ENCODE measurements at places on chromosomes 6 and 20.

GRCh38 chr6:7825986-7826385 is 84.6 kb downstream of the TXNDC5 start:
- DNase-seq = no peak

DNA sequence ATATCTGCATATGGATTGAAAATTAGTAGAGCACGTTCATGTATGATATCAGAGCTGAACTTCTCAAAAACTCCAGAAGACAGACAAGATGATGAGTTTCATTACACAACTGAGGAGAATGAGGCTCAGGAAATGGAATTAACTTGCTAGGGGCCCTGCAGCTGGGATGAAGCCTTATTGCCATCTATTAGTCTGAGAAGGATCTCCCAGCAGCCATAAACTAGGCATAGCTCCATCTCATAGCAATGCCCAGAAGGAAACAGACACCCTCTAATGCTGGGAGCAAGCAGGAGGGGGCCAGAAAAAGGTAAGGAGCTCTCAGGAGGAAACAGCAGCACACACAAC is 18.0 kb downstream of the TFEB start:
- DNase-seq = no peak

- DNase-seq = no peak
These were observed 489.1 kb downstream of the PREX1 start for GRCh38 chr20:48338717-48339116.

DNA sequence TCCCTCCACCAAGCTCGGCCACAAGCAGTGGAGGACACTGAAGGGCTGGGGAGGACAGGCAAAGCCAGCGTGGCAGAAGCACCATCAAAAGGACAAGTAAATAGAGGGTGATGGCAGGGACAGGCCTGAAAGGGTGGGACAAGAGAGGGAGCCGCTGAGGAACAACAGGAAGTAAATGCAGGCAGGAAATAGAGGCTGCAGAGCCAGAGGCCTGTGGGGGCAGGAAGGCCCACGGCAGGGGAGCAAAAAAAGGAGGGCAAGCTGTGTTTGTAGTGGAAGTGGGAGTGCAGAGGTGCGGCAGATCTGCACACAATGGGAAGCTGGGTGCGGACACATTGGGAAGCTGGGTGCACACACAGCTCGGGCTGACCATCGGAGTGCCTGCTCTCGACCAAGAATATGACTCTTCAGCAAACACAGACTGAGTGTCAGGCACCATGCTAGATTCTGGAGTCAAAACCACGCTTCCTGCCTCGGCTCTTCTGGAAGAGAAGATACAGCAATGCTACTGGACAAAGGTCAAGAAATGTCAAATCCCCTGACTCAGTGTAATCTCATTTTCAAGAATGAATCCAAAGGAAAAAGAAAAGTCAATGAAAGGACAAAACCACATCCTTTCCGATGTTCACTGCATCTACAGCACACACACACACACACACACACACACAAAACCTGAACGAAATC is 40.4 kb upstream of the RAB22A start:
- no peak for DNase-seq

DNA sequence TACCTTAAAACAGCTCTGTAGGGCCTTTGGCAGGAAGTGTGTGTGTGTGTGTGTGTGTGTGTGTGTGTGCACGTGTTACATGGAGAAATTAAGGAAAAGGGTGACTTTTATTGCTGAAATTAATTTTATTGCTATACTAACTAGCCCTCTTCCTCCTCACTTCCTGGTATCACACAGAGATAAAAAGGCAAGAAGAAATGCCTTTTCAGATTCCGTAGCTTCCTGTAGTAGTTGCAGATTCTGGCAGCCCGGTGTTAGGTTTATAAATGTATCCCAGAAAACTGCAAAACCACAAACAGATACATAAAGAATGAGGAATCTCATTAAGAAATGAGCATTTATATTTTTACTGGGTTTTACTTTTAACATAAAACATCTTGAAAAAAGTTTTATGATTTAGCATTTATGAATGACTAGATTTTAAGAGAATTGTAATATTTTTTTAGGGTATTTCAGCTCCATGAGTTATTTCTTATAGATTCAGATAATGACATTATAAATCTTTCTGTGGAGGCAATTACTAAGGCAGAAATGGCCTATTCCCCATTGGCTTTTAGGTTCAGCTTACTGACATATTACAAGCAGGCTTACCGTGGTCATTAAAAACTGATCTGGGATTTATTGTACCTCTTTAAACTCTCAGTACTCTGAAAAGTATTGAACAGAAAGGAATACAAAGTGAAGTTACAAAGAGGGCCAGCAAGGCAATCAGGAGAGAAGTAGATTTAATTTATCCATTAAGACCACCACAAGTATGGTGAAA is 249.1 kb upstream of the TSHZ2 start:
- DNase-seq = no peak

DNA sequence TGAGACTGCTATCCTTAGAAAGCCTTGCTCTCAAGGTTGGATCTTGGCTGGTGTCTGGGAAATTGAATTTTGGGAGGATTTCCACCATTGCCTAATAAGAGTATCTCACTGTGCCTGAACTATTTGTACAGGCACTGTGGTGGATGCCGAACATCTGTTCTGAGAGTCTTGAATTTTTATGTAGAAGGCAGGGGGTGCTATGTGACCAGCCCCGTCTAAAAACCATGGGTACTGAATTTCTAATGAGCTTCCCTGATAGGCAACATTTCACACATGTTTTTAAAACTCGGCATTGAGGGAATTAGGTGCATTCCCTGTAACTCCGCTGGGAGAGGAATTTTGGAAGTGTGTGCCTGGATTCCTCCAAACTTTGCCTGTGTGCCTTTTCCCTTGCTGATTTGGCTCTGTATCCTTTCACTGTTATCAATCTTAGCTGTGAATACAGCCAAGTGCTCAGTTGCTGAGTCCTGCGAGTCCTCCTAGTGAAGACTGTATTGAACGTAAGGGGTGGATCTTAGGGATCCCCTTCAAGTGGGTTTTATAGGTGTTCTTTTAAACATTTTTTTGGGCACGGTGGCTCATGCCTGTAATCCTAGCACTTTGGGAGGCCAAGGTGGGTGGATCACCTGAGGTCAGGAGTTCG is 27.6 kb upstream of the SCAF8 start:
- DNase-seq = no peak

GRCh38 chr6:119116712-119117281 is 38.3 kb upstream of the FAM184A start:
- DNase-seq = no peak

- DNase-seq = no peak
These were observed 60.2 kb downstream of the GCLC start for GRCh38 chr6:53484476-53485280.

GRCh38 chr20:13028673-13029072 is 19.9 kb downstream of the SPTLC3 start:
- no peak for DNase-seq

GRCh38 chr20:47551841-47552240 is 50.2 kb downstream of the NCOA3 start:
- no peak for DNase-seq

DNA sequence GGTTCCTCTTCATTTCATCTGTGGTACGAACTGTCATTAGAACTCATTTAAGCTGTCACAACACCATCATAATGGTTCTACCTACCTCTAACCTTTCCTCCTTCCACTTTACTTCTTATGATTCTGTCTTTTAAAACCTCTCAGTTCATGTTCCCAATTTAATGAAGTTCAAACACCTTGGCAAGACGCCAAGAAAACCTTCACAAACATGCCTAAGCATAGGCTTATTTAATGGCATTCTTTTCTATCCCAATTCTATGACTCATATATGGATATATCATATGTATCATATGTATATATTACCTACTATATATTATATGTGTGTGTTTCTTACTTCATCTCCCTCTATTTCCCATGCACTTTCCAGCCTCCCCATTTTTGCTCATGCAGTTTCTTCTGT is 283.4 kb upstream of the TBX18 start:
- no peak for DNase-seq

DNA sequence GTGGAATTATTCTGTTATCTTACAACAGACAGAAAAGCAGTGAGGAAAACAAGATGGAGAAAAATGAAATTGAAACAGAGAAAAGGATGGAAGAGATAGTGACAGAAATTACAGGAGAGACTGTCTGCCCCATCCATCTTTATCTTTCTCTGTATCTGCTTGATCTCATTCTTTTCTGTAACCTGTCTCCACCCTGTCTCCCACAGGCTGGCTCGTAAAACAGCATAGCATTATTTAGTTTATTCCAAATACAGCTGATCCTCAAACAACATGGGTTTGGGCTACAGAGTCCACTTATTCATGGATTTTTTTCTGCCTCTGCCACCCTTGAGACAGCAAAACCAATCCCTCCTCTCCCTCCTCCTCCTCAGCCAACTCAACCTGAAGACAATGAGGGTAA is 482.3 kb upstream of the JARID2 start:
- no peak for DNase-seq

GRCh38 chr6:3406362-3406821 is 50.5 kb downstream of the SLC22A23 start:
- no peak for DNase-seq

- DNase-seq = no peak
These were observed 126.3 kb downstream of the UST start for GRCh38 chr6:148873154-148873553.

- DNase-seq = no peak
These were observed 38.0 kb downstream of the EFCAB8 start for GRCh38 chr20:32896521-32897280.

- no peak for DNase-seq
These were observed 50.4 kb downstream of the PDE7B start for GRCh38 chr6:135901774-135902524.

- no peak for DNase-seq
These were observed 109.1 kb downstream of the TSHZ2 start for GRCh38 chr20:53080969-53081871.

DNA sequence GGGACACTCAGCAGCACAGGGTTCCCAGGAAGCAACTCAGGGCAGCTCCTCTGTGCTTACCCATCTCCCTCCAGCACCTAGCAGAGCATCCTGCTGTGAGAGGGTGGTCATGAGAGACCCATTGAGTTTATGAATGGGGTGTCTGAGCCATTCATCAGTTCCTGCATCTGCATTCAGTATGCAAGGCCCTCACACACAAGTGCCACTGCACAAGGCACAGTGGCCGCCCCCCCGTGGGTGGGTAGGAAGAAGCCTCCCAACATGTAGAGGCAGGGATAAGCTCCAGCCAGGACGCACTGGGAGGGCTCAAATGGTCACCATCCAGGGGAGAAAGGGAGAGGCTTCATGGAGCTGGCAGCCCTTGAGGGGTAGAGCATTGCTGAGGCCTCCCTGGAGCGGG is 43.0 kb downstream of the FOXP4 start:
- DNase-seq = no peak

- no peak for DNase-seq
These were observed 615 bp upstream of the UBE2J1 start for GRCh38 chr6:89353118-89353556.

GRCh38 chr6:159463119-159463829 is 229.8 kb downstream of the SOD2 start:
- no peak for DNase-seq

GRCh38 chr6:16754876-16755275 is 6.4 kb downstream of the ATXN1 start:
- no peak for DNase-seq

GRCh38 chr6:5261545-5262109 is 314 bp downstream of the FARS2 start:
- no peak for DNase-seq

DNA sequence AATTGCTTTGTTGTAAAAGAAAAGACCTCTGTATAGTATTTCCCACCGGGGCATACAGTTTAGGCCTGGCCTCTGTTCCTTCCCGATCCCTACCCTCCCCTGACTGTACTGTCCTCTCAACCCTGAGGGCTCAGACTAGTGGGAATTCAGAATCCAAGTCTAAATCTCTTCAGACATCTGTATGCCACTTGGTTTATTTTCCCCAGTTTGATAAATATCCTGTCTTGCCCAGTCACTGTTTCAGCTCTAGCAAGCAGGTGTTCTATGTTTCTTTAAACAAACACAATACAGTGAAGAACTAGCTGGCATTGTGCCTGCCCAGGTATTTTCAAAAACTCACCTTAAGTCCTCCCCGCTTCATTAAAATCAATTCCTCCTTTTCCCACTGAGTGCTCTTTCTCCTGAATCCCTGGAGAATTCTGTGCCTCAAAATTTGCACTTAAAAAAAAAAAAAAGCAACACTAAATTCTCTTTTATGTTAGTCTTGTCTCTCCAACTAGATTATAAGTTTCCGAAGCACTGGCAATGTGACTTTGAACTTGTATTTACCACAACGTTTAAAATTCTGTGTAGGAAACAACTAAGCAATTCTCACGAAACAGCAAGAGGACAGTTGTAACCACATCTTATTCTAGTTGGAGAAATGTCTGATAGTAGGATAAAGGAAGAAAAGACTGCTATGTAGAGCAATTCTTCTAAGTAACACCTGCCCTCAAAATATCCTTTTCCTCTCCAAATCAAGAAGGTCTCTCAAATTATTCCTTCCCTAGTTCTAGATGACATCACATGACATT is 112.0 kb upstream of the CARMIL1 start:
- DNase-seq = no peak

- no peak for DNase-seq
These were observed 382.7 kb downstream of the HDGFL1 start for GRCh38 chr6:22952097-22952496.

GRCh38 chr6:12980741-12981140 is 264.2 kb downstream of the PHACTR1 start:
- no peak for DNase-seq

DNA sequence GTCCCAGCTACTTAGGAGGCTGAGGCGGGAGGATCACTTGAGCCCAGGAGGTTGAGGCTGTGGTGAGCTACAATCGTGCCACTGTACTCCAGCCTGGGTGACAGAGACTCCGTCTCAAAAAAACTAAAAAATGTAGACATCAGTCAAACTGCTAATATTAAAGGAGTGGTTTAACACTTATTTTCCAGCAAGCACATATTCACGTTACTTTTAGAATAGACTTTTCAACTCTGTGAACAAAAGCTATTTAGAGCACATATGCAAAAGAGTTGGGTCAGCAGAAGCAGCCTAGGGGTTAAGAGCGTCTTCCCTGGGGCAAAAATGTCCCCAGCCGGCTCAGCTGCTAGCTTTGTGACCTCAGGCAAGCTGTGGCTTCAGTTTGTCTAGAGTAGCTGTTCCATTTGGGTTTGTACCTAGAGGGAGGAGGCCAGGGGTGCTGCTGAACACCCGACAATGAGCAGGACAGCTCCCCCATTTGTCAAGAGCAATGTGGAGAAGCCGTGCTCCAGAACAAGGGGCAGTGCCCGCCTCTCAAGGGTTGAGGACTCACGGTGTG is 62.5 kb upstream of the PTGIS start:
- DNase-seq = no peak

GRCh38 chr6:160111806-160112205 is 9.8 kb upstream of the SLC22A1 start:
- no peak for DNase-seq

Data from activated CD8-positive, alpha-beta memory T cell treated with anti-CD3 and anti-CD28 coated beads for 48 hours (primary cell).